ENCODE measurements at places on chromosomes 5 and 9. TPM values are rescaled to one million over a fixed set of nuclear protein-coding genes. Genes with fewer than 3 reads are reported as not detected.

Gene PDCD1LG2
- 3.4 TPM for total RNA-seq

Gene NDST1
- total RNA-seq, result 46.9 TPM

Gene SLC6A19
- not detected for total RNA-seq

Gene STOM
- total RNA-seq, result 418 TPM

Gene SPOCK1
- total RNA-seq, result 55.2 TPM

Gene TPRN
- 10.5 TPM for total RNA-seq

Gene PHYHD1
- 82.3 TPM for total RNA-seq

Gene GHR
- total RNA-seq, result 311 TPM

Gene SPATA31E1
- total RNA-seq, result not detected

Gene PHF24
- 2.3 TPM for total RNA-seq

Gene ESM1
- total RNA-seq, result not detected

Gene RFX3
- total RNA-seq, result 9.2 TPM

Gene CDKN2B-AS1
- total RNA-seq, result not detected

Gene ST8SIA4
- total RNA-seq, result 10.4 TPM

Gene GAPT
- total RNA-seq, result 4.0 TPM

Gene PRELID1
- total RNA-seq, result 55.1 TPM

Gene MARCOL
- not detected for total RNA-seq

Gene DDX4
- not detected for total RNA-seq

Gene FOXI1
- not detected for total RNA-seq

Gene THOC3
- total RNA-seq, result 14.7 TPM

Gene C9
- not detected for total RNA-seq

Gene CDH9
- not detected for total RNA-seq

Gene CER1
- total RNA-seq, result not detected

Gene SMIM33
- not detected for total RNA-seq

Gene FBXO38
- total RNA-seq, result 56.5 TPM

Gene IL5
- not detected for total RNA-seq

Gene KCNN2
- total RNA-seq, result 0.17 TPM

Gene DOLPP1
- 10.0 TPM for total RNA-seq

Gene ARL14EPL
- total RNA-seq, result not detected

Gene KCNIP1
- not detected for total RNA-seq

Gene ELL2
- 308 TPM for total RNA-seq

Gene C5
- total RNA-seq, result 18.5 TPM

Gene APBB3
- 20.3 TPM for total RNA-seq

Gene ATOSB
- total RNA-seq, result 20.5 TPM

Gene ADGRV1
- total RNA-seq, result not detected

Gene LHX2
- not detected for total RNA-seq

Gene ELOVL7
- 11.9 TPM for total RNA-seq

Gene LCN9
- not detected for total RNA-seq

Gene BTNL3
- 0.22 TPM for total RNA-seq

Gene CCDC69
- 283 TPM for total RNA-seq

Gene ZNF346
- 13.2 TPM for total RNA-seq

Gene TRIP13
- total RNA-seq, result 1.5 TPM

Gene CCNO
- not detected for total RNA-seq

Gene FOXD4L3
- total RNA-seq, result not detected

Gene EIF4EBP3
- total RNA-seq, result 36.2 TPM

Gene GNA14
- total RNA-seq, result 5.5 TPM

Gene NDUFB6
- 66.7 TPM for total RNA-seq

All from subcutaneous adipose tissue (tissue), 4 donors.